ENCODE measurements at places on chromosomes 2 and 18.
A peak's percentile ranks its signal among the peaks of the same experiment; 100 is the strongest.

DNA sequence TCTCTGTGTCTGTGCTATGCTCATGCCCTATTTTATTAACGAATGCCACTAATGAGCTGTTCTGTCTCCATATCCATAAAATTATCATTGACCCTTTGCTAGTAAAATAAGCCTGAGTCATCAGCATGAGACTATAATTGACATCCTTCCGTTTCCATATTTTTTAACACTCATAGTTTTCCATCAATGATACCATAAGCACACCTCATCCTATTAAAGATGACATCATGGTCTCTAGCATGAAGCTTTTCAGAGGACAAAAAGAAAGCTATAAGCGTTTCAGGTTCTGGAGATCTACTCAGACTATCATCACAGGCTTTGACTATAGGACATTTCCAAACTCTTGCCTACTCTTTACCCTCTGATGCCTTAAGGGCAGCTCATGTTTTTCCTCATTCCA lies 1.2 kb upstream of the DSC2 start:
- DNase-seq: no peak

DNA sequence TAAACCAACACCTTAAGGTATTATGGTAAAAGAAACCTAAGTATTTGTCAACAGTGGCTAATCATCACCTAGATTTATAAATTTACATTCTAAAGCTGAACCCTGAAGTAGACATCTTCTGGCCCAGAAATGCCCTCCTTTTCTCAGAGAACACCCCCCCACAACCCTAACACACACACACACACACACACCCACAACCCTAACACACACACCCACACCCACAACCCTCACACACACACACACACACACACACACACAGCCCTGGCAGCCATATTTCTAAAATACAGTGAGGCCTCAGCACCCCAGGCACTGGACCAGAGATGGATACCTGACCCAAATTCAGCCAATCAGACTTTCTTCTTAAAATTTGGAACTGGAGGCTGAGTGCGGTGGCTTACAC lies 14.3 kb downstream of the SRBD1 start:
- no peak for DNase-seq

- no peak for DNase-seq
These were observed 32.4 kb downstream of the ASB1 start for GRCh38 chr2:238459081-238459629.

GRCh38 chr18:50193796-50194630 lies 934 bp downstream of the MYO5B start:
- DNase-seq: no peak

DNA sequence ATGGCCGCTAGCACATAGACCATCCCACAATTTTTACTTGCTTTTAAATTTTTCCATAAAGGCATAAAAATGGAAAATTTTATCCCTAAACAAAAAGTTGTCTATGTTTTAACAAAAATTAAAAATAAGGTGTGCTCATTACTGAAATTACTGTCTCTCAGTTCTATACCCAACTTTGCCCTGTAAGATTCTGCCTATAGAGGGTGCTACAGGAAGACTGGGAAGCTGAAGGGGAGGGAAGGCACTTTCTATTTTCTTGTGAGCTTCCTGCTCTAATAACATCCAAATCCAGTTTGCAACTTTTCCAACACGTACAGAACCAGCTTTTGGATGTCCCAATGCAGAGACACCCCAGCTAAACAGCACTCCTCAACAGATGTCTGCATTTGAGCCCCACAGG lies 666.9 kb downstream of the PLCL1 start:
- DNase-seq: peak; percentile 1

DNA sequence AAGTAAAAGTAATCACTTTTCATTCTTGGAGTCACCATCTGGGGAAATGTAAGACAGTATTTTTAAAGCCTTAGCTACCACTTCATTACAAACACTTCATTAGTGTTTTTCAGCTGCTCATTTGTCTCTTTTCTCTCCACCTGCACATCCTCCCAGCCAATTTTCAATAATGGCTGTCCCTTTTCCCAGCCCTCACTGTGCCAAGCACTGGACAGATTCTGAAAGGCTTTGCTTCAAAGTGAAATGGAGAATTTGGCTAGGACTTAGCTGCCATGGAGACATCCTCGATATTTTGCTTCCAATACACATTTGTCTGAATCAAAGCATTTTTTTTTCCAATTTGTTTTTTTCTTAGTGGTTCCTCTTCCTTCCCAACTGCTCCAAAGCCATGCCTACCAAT lies 272.4 kb upstream of the NRXN1 start:
- DNase-seq: no peak

- peak; percentile 32 for DNase-seq
These were observed 4.5 kb downstream of the HES6 start for GRCh38 chr2:238235331-238235732.
